HCEC 1CT (cell line): ENCODE measurements at places on chromosomes 13 and 19.

DNA sequence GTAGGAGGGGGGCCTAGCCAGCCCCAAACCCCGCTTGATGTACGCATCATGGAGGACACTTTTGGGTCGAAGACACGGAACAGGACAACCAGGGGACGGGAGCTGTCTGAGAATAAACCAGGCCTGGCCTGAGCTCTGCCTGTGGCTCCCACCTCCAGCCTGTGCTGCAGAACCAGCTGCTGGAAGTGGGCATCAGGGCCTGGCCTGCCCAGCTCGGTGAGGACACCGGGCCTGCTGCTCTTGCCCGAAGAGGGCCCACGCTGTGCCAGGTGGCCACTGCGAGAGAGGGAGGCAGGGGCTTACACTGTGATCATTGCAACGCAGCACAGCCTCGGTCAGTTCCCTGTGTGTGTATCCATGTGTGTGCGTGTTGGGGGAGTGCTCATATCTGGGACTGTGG is 34.6 kb downstream of the CEBPG start:
- DNase-seq: no peak

- no peak for DNase-seq
These were observed 309.8 kb downstream of the KLF5 start for GRCh38 chr13:73368608-73369007.

GRCh38 chr13:76024151-76024550 is 388.0 kb downstream of the LMO7 start:
- no peak for DNase-seq

DNA sequence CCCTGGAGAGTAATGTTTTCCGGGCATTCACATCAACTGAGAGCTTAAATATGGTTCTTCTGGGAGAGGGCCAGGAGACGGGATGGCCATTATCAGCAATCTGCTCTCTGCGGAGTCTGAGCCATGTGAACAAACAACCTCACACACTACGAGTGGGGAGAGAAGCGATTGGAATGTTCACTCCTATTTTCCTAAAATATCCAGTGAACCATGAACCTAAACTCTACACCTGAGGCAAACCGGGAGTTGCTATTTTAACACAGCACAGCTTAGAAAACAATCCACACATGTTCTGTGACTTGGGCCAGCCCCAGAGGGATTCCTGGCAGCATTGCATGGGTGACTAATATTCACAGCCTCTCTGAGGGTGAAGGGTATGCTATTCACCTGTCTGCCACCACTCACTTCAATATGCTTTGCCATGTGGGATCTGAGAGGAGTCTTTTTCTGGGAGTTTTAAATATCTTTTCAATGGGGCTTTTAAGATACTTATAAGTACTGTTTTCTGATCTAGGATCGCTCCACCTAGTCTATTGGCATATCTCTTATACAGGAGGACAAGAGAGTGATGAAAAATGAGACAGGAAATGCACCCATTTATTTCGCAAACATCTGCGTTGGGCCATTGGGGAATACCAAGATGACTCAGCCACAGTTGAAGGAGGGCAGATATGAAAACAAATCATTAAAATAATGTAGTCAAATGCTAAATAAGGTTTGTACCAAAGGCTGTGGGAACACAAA is 72.6 kb upstream of the SERP2 start:
- peak; percentile 79 for DNase-seq

GRCh38 chr19:29302002-29302928 is 89.3 kb upstream of the UQCRFS1 start:
- DNase-seq: no peak

GRCh38 chr19:36527873-36528193 is 238 bp downstream of the ZNF260 start:
- no peak for DNase-seq

GRCh38 chr13:114204894-114205293 is 25.8 kb downstream of the CFAP97D2 start:
- no peak for DNase-seq

GRCh38 chr19:39070888-39071287 is 13.3 kb upstream of the ACP7 start:
- peak; percentile 51 for DNase-seq

DNA sequence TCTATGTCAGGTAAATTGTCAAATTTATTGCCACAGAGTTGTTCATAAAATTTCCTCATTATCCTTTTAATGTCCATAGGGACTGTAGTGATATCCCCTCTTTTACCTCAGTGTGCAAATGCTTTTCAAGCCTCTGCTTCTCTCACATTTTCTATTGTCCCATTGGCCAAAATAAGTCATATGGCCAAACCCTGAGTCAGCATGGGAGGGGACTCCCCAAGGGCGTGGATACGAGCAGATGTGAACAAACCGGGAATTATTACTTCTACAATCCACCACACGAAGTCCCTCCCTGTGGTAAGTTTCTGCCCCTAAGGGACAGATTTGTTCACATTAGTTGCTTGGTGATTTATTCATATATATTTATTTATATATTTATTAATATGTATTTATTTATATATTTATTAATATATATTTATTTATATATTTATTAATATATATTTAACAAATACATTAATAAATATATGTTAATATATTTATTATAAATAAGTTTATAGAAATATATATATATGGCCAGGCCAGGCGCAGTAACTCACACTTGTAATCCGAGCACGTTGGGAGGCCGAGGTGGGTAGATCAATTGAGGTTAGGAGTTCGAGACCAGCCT is 20.1 kb upstream of the CAMSAP3 start:
- DNase-seq: no peak
